ENCODE measurements at places on chromosomes 16 and 17. TPM values are rescaled to one million over a fixed set of nuclear protein-coding genes. Genes with fewer than 3 reads are reported as not detected.

The SMARCE1 gene
- 137 TPM for total RNA-seq

The MT4 gene
- not detected for total RNA-seq

The KRT25 gene
- total RNA-seq = not detected

The GH1 gene
- total RNA-seq = not detected

The ACTG1 gene
- total RNA-seq = 4,236 TPM
